Suppressor macrophage treated with lipopolysaccharide for 1 hour (primary cell): ENCODE measurements at places on chromosomes 16 and 17.
A peak's percentile ranks its signal among the peaks of the same experiment; 100 is the strongest.

- peak; percentile 27 for DNase-seq
These were observed 17.2 kb downstream of the CORO7 start for GRCh38 chr16:4399001-4399730.

DNA sequence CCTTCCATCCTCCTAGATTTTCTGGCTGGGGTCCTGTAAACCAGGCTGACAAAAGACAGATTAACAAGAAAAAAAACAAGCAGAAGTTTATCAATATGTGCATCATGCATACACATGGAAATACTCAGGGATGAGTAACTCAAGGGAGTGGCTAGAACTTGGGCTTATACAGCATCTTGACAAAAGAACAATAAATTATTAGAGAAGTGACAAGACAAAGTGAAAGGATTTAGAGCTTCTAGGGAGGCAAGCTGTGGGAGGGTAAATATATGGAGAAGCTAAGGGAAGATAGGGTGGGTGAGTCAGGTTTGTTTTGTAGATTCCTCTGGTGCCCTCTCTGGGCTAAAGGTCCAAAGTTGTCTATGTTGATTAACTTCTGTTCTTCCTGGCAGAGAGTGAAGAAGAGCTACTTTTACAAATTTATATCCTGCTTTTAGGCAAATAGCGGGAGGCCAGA lies 48.0 kb upstream of the NDRG4 start:
- DNase-seq, result peak; percentile 73

DNA sequence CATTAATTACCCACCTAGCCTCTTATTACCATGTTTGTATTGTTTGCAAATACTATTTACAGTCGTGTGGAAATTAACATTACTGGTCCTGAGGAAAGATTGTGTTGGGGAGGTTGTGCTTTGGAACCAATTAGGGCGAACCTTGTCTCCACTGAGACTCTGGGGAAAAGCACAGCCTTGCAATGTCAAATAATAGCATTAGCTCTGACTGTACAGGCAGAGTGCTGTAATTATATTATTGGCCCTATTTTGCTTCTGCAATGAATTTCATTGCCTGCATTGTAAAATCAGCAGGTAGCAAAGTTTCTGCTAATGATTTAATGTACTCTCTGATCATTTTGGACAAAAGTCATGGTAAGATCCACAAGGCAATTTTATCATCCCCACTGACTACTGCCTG lies 97.0 kb downstream of the WWOX start:
- DNase-seq, result no peak

- DNase-seq, result peak; percentile 4
These were observed 271.5 kb upstream of the C16orf82 start for GRCh38 chr16:26795184-26795583.

DNA sequence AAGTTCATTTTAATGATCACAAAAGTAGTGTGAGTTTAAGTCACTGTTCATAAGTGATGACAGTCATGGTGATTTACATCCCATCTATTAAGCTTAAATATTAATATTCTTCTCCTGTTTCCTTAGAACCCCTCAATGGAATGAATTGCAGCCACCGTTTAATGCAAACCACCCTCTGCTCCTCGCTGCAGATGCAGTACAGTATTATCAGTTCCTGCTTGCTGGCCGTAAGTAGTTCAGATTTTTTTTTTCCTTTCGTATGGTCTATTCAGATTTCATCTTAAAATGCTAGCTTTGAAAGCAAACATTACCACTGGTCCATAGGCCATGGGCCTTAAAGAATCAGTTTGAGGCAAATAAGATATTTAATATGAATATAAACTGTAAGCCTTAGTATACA lies 359.0 kb upstream of the TBX2 start:
- DNase-seq, result no peak

DNA sequence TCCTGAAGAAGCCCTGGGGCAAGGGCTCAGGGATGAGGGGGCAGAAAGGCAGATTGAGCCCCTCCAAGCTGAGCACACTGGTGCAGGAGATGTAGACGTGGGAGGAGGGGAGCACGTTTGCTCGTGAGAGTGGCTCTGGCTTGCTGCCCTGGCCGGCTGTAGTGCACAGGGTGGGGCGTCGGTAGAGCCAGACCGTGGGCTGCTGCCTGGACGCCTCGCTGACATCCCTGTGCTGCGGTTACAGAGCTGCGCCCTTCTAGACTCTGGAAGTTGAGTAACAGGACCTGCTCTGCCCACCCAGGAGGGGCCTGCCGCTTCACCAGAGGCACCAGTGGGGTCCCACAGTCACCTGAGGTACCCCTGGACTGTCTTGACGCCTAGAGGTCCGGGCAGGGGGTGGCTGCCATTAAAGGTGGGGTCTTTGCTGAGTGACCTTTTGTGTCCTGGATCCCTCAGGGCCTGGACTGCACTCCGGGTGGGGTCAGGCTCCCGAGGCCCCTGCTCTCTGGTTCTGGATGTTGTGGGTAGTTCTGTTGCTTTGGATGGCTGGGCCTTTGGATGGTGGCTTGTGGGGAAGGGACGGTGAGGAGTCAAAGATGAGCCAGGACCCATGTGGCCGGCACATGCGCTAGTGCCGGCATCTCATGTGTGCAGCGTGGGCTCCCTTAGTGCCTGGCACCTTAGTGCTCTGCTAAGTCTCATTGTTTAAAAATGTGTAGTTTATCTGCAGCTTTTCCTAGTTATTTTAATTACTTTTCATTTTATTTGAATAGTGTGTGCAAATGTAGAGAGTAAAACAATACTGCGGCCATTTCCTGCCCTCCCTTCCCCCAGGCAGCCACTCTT lies 41.7 kb downstream of the PGS1 start:
- DNase-seq, result no peak

DNA sequence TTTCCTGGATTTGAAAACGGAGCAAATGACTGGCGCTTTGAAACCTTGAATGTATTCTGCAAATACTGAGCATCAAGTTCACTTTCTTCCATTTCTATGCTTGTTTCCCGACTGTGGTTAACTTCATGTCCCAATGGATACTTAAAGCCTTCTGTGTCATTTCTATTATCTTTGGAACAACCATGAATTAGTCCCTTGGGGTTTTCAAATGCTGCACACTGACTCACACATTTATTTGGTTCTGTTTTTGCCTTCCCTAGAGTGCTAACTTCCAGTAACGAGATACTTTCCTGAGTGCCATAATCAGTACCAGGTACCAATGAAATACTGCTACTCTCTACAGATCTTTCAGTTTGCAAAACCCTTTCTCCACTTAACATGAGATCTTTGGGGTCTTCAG lies 32.3 kb downstream of the BRCA1 start:
- no peak for DNase-seq

DNA sequence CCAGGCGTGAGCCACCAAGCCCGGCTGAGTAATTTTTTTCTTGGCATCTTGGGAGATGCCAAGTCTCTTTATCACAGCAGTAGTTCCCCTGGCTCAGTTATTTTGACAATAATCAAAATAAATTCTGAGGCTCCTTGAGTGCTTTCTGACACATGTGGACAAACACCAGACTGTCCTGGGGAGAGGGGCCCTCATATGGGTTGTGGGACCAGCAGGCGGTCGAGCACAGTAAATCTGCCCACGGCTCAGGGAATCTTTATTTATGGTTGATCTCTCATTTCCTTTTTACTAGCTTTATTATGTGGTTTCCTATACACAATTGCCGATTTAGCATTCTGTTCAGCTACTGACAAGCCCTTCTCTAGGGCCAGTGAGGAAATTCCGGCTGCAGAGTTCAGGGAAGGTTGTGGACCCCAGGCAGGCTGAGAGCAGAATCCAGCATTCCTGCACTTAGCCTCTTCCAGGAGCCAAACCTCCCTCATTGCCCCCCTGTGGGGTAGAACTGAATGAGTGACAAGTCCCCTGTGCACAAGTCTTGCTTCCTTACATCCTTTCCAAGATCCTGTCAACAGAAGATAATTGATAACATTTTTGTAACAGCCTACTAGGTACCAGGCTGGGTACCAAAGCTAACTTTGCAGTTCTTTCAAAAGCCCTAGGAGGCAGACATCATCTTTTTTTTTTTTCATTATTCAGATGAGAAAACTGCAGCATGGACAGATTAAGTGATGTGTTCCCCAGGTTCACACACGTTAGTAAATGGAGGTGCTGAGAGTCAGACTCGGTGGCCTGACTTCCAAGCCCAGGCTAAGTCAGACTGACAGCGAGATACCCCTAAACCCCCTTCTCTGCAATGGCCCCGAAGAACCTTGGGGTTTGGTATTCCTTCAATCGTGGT lies 40.2 kb downstream of the HS3ST3B1 start:
- no peak for DNase-seq

DNA sequence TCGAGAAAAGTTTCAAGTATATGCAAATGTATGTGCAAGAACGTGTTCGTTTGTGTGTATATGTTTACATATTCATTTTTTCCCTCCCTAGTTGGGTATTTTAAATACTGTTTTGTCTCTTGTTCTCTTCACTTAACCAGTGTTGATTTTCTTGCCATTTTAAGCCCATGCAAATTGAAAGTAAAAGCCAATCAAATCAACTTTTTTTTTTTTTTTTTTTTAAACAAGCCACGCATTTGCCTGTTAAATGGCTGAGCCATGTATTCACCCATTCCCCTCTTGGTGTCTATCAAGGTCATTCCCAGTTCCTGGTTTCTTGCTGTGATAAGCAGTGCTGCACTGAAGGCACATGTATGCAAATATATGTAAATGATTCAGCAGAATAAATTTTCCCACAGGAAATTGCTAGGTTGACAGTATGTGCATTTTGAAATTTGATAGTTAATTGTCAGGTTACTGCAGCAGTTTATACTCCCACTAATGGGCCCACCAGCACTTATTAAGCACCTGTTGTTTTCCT lies 12.2 kb downstream of the ABCC1 start:
- no peak for DNase-seq

- peak; percentile 96 for DNase-seq
These were observed 23.6 kb downstream of the SEZ6 start for GRCh38 chr17:28982131-28982793.

DNA sequence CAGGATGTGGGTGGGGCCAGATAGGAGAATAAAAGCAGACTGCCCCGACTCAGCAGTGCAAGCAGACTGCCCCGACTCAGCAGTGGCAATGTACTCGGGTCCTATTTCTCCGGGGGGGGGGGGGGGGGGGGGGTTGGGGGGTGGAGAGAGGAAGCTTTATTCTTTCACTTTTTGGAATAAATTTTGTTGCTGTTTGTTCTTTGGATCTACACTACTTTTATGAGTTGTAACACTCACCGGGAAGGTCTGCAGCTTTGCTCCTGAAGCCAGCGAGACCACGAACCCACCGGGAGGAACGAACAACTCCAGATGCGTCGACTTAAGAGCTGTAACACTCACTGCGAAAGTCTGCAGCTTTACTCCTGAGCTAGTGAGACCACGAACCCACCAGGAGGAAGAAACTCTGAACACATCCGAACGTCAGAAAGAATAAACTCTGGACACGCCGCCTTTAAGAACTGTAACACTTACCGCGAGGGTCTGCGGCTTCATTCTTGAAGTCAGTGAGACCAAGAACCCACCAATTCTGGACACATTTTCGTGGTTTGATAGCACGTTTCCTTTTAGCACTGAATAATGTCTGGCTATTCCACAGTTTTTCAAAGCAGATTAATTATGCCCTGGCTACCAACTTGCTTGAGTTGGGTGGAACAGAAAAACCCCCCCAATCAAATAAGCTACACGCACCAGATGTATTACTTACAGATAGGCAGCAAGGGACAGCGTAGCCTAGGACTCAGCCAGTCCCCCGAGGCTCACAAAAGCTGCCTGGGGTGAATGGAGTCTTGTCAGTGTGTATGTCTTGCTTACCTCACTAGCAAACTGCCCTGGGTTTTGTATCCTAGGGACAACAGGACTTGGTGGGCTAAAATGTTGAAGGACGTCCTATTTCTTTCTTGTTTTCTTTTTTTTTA lies 11.9 kb downstream of the FZD2 start:
- DNase-seq, result no peak

DNA sequence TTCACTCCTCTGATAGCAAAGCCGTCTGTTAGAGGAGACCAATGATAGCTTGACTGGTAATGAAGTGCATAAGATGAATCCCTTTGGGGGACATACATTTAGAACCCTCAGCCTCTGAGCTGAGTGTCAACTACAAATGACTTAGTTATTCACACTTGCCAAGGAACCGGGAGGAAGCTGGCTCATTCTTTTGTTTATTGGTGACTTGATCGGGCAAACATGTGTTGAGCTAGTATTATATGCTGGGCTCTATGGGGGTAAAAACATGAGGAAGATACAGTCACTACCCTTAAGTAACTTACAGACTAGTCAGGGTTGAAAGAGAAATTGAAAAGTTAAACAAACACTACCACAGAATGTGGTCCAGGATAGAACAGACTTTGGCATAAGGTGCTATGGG lies 3.0 kb downstream of the CCL16 start:
- DNase-seq, result no peak

GRCh38 chr17:61091096-61091495 lies 308.5 kb upstream of the TBX2 start:
- no peak for DNase-seq
